Activated CD4-positive, alpha-beta T cell treated with anti-CD3 and anti-CD28 coated beads, Interleukin-2, Interleukin-4, amounts not matched to agents 100 ng/mL and 50 ng/mL, durations not matched to agents 16 hours and 8 hours (primary cell): ENCODE measurements at places on chromosomes 4 and X.

DNA sequence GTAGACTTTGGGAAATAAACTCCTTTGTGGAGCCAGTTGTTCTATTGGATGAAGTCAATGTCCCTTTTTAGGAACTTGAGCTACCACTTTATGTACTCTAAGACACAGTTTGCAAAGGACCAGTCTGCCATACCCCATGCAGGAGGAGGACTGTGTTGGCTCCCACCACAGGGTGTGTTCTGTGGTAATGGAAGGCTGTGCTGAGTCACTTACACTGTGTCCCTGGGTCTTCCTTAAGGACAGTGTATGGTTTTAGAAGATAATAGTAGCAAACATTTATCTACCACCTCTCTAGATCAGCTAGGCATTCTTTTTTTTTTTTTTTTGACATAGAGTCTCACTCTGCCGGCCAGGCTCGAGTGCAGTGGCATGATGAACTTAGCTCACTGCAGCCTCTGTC lies 184.0 kb upstream of the PGRMC2 start:
- no peak for DNase-seq

DNA sequence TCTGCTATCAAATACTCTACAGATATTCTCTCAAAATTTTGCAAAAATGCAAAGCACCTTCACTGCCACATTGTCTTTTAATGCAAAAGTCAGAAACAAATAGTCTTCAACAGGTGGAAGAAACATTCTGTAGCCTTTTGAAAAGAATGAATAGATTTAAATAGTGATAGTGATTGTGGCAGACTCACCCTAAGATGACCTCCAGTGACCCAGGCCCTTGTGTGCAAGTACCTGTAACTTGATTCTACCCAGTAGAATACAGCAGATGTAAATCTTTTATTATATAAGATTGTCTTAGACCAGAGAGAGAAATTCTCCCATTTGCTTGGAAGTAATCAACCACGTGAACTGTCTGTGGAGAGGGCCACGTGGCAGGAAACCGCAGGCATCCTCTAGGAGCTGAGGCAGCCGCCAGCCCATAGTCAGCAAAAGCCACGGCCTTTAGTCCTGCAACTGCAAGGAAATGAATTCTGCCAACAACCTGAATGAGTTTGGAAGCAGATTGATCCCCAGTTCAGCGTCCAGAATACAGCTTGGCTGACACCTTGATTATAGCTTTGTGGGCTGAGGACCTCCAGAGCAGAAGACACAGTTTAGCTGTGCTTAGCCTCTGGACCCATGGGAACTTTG lies 272.5 kb downstream of the ARHGAP10 start:
- no peak for DNase-seq

DNA sequence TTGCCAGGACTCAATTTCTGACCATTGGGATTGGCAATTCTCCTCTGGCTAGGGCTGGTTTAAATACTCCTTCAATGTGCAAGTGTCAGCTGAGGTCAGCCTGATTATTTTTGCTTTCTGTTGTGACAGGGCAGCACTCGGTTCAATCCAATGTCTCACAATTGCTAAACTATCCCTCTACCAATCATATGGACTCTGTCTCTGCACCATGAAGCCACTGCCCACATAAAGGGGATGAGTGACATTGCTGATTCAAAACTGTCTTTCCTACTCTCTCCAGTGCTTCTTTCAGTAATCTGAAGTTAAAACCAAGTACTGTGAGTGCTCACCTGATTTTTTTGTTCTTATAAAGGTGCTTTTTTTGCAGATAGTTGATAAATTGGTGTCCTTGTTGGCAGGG lies 1030.7 kb downstream of the GLUD2 start:
- no peak for DNase-seq

DNA sequence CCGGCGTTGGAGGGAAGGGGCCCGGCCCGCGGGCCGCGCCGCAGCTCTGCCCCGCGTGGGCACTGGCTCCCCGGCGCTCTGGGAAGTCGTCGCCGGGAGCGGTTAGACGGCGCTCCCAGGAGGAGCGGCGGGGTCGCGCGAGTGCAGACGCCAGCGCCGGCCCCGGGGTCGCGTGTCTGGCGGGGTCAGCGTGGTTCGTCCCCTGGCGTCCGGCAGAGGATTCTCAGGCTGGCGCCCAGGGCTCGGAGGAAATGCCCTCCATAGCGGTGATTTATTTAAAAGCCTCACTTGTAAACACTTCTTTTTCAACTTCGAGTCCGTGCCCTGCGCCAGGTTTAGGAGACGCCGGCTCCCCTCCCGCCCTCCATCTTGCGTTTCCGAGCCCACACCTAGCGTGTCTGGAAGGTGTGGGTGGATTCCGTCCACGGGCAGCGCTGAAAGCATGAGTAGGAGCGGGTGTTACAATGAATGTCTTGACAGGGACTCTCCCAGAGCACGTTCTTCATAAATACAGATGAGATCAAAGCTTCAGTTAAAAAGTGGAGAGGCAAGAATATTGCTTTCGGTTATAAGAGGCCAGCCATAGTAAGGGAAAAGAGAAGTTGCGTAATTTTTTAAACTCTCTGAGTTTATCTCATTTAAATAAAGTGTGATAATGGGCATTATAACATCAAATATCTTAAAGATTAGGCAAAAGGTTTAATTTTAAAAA lies 692 bp downstream of the FAM241A start:
- DNase-seq: peak; percentile 64

DNA sequence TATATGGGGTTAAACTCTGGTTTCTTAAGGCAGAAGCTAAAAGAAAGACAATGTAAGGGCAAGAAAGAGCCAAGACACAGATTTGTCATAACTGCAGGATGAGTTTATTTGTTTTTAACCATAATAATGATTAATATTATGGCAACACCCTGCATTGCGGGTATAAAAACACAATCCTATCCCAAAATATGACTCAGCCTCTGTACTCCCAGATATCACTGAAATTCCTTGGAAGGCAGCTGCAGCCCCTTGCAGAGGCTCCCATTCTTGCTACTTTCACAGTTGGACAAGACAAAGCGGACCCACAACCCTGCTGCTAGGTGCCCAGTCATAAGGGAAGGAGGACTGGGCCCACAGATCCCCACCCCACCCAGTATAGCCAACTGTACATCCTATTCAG lies 20.4 kb upstream of the FGF16 start:
- DNase-seq: no peak

GRCh38 chr4:123624959-123625358 lies 228.4 kb downstream of the SPRY1 start:
- DNase-seq: peak; percentile 14

GRCh38 chr4:79964020-79964399 lies 109.0 kb downstream of the ANTXR2 start:
- DNase-seq: no peak

GRCh38 chr4:110994781-110995180 lies 371.9 kb upstream of the PITX2 start:
- no peak for DNase-seq

DNA sequence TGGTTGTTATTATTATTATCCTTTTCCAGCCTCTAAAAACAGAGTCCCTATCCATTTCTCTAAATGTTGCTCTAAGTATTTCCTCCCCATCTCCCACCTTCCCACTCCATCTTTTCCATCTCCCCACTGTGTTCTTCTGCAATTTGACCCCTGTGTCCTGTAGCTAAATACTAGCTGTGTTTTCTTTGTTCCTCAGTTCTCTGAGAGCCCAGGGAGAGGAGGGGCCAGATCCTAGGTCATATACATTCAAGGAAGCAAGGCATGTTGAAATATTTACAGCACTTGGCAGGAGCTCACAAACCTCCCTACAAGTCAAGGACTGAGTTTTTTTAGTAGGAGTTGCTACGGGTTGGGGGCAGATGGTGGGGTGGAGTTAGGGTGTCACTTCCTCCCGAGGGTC lies 10.5 kb downstream of the SLC16A2 start:
- DNase-seq: no peak

- DNase-seq: no peak
Measured at GRCh38 chr4:114264877-114265291, 285.4 kb upstream of the ARSJ start.

GRCh38 chr4:142671516-142671915 lies 174.6 kb downstream of the INPP4B start:
- DNase-seq: no peak

GRCh38 chr4:138401334-138401733 lies 159.2 kb upstream of the SLC7A11 start:
- DNase-seq: no peak

DNA sequence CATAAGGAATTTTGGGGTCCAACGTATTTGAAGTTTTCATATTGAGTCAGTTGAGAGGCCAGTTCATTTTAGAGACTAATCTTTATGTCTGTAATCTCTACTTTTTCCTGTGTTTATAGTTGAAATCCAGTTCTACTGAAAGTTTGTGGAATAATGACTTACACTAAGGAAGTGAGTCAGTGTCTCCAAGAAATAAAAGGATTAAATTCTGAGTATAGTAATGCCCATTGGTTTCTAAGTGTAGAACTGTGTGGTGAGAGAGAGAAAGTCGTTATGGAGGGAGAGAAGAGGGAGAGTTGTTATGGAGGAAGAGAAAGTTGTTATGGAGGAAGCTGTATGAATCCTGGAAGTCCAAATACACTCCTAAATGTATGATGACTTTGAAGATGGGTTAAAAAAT lies 264.6 kb upstream of the HAND2 start:
- no peak for DNase-seq

GRCh38 chr4:47913330-47913729 lies 1.1 kb downstream of the NFXL1 start:
- DNase-seq: no peak

DNA sequence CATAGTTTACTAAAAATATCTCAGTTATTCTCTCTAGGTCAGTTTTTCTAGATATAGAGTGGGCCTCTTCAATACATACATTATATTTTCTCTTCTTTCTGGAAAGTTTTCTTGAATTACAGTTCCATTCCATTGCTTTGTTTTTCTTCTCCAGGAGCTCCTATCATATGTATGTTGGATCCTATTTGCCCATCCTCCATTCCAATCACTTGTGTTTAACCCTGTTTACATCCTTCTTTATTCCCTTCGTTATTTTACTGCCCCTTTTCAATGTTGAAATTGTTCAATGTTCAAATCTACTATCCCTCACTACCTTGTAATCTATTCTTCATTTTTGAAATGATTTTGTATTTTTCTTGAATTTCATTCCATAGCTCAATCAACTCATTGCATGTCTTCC lies 97.4 kb downstream of the IRF2 start:
- no peak for DNase-seq

- DNase-seq: peak; percentile 48
Measured at GRCh38 chr4:87985097-87985886, 9.8 kb downstream of the SPP1 start.

DNA sequence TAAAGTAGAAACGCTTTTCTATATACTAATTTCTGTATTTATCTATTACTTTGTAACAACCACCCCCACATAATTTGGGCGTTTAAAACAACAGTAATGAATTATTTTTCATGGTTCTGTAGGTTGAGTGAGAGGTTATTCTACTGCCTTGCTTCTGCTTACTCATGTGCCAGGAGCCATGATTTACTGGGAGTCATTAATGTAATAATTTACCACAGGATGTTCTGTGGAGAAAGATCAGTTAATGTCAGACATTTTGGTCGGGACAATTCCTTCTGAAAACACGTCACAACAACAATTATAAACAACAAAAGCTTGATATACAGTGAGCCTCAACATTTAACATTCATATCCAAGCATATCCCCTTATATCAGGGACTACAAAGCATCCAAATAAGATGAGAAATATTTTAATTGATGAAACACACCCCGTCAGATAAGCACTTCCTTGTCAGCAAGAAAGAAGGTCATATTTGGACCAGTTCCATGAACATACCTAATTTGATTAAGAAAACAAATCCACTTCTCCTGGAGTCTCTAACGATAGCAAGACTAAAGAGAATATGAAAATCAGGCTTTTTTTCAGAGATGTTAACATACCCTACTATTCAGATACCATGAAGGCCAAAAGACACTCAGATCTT lies 238.5 kb downstream of the PRDM5 start:
- no peak for DNase-seq

DNA sequence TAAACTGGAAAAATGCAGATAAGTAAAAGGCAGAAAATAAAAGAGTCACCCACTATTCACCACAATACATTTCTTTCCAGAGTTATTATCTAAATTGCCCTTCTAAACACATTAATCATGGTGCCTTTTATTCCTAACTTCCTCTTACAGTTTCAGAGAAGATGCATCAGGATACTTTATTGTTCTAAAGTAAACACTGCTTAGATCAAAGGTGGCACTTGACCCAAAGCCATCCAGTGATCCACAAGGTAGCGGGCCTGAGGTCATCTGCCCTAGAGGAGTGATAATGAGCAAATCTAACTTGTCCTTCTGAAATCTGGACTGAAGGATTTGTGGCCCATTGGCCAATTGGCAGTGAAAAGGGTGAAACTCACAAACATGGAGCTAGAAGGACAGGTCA lies 12.0 kb upstream of the TMEM154 start:
- no peak for DNase-seq
